ENCODE measurements at places on chromosomes 1 and 21.
A peak's percentile ranks its signal among the peaks of the same experiment; 100 is the strongest.

- H3K4me3 ChIP-seq, result no peak overlapping the region
- no peak for DNase-seq
- H3K4me1 ChIP-seq, result peaks cover 15% of the 10 kb centered on the region
- no peaks in the 10 kb centered on the region for H3K27me3 ChIP-seq
These were observed 112.7 kb downstream of the FGGY start for GRCh38 chr1:59409549-59409948.

- H3K4me1 ChIP-seq, result no peaks in the 10 kb centered on the region
- H3K36me3 ChIP-seq, result no peaks in the 10 kb centered on the region
- H3K27ac ChIP-seq, result no peak overlapping the region
- no peak overlapping the region for H3K4me3 ChIP-seq
- DNase-seq, result no peak
These were observed 21.6 kb upstream of the KCNA2 start for GRCh38 chr1:110627764-110628163.

GRCh38 chr1:77866296-77866695 lies 22.1 kb upstream of the NEXN start:
- no peak for DNase-seq
- peaks cover 49% of the 10 kb centered on the region for H3K36me3 ChIP-seq
- H3K27ac ChIP-seq, result no peak overlapping the region
- H3K4me1 ChIP-seq, result no peaks in the 10 kb centered on the region

- no peak overlapping the region for H3K27ac ChIP-seq
- no peaks in the 10 kb centered on the region for H3K27me3 ChIP-seq
- DNase-seq, result no peak
- no peak overlapping the region for H3K4me3 ChIP-seq
- H3K36me3 ChIP-seq, result peaks cover 15% of the 10 kb centered on the region
These were observed 151.6 kb downstream of the SDCCAG8 start for GRCh38 chr1:243407284-243408018.

- no peaks in the 10 kb centered on the region for H3K36me3 ChIP-seq
- no peaks in the 10 kb centered on the region for H3K4me1 ChIP-seq
- DNase-seq, result no peak
- H3K27ac ChIP-seq, result no peak overlapping the region
- H3K27me3 ChIP-seq, result peaks cover 19% of the 10 kb centered on the region
- no peak overlapping the region for H3K4me3 ChIP-seq
These were observed 40.9 kb downstream of the ACTL8 start for GRCh38 chr1:17795836-17796645.

GRCh38 chr21:26925636-26926035 lies 41.3 kb downstream of the ADAMTS5 start:
- no peak overlapping the region for H3K4me3 ChIP-seq
- no peaks in the 10 kb centered on the region for H3K4me1 ChIP-seq
- H3K27me3 ChIP-seq, result no peaks in the 10 kb centered on the region
- H3K27ac ChIP-seq, result no peak overlapping the region

DNA sequence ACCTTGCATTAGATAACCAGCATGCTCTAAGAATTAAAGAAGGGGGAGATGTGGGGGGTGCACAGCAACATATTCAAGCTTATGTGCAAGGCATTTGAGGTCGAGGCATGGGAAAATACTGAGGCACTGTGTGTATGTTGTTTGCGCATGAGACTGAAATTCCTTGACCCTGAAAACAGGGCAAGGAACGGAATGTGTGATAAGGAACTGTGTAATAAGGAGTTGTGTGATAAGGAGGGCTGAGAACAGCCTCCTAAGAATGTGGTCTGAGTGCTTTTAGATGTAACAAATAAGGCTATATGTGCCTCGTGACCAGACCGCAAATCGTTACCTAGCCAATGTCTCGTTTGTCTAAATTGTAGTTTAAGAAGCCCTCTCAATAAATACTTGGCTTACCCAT lies 26.5 kb upstream of the ITLN1 start:
- H3K27ac ChIP-seq, result no peak overlapping the region
- H3K4me1 ChIP-seq, result peaks cover 6% of the 10 kb centered on the region
- no peak overlapping the region for H3K4me3 ChIP-seq
- no peak for DNase-seq
- H3K27me3 ChIP-seq, result peaks cover 8% of the 10 kb centered on the region

GRCh38 chr1:203520315-203520714 lies 26.4 kb downstream of the OPTC start:
- no peak overlapping the region for H3K4me3 ChIP-seq
- H3K27ac ChIP-seq, result no peak overlapping the region
- no peak for DNase-seq
- H3K27me3 ChIP-seq, result no peaks in the 10 kb centered on the region
- peaks cover 6% of the 10 kb centered on the region for H3K4me1 ChIP-seq

GRCh38 chr1:32536764-32537163 lies 2.5 kb upstream of the ZBTB8A start:
- H3K4me3 ChIP-seq, result no peak overlapping the region
- no peaks in the 10 kb centered on the region for H3K36me3 ChIP-seq
- peaks cover 16% of the 10 kb centered on the region for H3K4me1 ChIP-seq
- no peak for DNase-seq

DNA sequence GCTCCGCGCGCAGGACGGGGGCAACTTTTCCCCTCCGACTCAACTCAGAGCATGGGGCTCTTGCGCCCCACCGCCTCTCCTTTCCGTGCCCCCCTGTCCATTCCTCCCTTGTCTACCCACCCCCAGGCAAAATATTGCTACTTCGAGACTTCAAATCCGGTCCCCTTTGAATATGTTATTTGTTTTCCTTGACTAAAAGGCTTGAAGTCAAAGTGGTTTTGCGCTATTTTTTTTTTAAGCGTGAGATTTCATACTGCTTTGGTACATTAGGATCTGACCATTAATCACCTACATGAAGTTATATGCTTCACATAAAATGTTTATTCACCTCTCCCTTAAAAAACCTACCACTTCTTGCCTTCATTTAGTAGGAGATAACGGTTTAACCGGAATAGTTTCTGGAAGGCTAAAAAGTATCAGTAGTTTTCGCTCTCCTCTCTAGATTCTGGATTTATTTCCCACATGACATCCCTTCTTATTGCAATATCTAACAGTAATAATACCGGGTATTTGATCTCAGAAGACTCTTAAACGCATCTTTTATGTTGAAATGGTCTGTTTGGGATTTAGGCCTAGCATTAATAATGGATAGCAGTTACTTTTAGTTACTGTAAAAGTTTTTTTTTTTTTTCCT lies 1.6 kb downstream of the NFIA start:
- H3K4me1 ChIP-seq, result peaks cover 36% of the 10 kb centered on the region
- peaks cover 9% of the 10 kb centered on the region for H3K36me3 ChIP-seq
- DNase-seq, result no peak
- peak overlapping the region; percentile 85 for H3K4me3 ChIP-seq

GRCh38 chr1:151553659-151554058 lies 13.6 kb downstream of the TUFT1 start:
- H3K4me1 ChIP-seq, result no peaks in the 10 kb centered on the region
- no peak overlapping the region for H3K4me3 ChIP-seq
- H3K36me3 ChIP-seq, result no peaks in the 10 kb centered on the region
- no peaks in the 10 kb centered on the region for H3K27me3 ChIP-seq
- no peak overlapping the region for H3K27ac ChIP-seq
- DNase-seq, result no peak

DNA sequence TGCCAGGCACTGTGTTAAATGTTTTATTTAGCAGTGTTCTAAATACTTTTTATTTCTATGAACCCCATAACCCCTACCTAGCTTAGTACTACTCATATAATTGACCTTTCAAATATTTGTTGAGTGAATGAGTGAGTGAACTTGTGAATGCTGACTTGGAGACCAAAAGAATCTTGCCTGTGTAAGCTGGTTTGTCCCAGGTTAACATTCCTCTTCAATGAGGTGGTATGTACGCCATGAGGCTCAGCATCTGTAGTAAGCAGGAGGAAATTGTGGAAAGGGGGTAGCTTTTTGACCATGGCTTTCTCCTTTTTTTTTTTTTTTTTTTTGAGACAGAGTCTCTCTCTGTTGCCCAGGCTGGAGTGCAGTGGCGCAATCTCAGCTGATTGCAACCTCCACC lies 14.6 kb downstream of the MED18 start:
- no peaks in the 10 kb centered on the region for H3K36me3 ChIP-seq
- H3K27me3 ChIP-seq, result no peaks in the 10 kb centered on the region
- no peaks in the 10 kb centered on the region for H3K4me1 ChIP-seq
- no peak overlapping the region for H3K27ac ChIP-seq
- no peak overlapping the region for H3K4me3 ChIP-seq

- H3K4me1 ChIP-seq, result peaks cover 17% of the 10 kb centered on the region
- H3K27me3 ChIP-seq, result no peaks in the 10 kb centered on the region
- DNase-seq, result no peak
- H3K36me3 ChIP-seq, result no peaks in the 10 kb centered on the region
- no peak overlapping the region for H3K27ac ChIP-seq
These were observed 19.0 kb downstream of the ARHGEF10L start for GRCh38 chr1:17558541-17558940.

DNA sequence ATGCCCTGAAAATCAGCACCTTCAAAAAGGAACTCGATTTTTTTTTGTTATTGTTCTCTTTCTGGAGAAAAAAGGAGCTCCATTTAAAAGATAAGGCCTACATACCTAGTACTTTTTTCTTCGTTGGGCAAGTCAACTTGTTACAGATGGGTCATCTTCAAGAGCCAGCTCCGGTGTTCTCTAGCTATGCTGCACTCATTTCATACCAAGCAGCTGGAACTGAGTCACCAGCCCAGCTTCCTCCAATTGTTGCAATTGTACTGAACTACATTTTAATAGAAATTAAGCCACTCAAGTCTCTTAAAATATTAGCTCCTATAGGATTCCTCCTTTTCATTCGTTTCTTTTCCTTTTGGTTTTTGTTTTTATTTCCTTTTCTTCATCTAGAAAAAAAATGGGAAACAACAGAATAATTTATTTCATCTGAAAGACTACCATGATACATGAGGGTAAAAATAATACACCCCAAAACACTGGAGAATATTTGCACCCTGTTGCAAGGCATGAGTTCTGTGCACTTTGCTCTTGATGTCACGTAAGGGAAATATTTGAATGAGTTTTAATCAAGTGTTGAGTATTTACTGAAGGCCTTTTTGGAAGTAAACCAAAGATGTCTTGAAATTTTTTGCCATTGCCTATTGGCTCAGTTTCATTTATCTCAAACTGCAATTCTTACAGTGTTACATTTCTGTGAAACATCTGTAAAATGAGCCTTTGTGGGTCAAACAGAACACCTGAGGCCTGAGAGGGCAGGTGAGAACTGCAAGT lies 60.5 kb downstream of the CLIC4 start:
- peak overlapping the region; percentile 28 for H3K27ac ChIP-seq
- H3K36me3 ChIP-seq, result no peaks in the 10 kb centered on the region
- peaks cover 55% of the 10 kb centered on the region for H3K4me1 ChIP-seq

DNA sequence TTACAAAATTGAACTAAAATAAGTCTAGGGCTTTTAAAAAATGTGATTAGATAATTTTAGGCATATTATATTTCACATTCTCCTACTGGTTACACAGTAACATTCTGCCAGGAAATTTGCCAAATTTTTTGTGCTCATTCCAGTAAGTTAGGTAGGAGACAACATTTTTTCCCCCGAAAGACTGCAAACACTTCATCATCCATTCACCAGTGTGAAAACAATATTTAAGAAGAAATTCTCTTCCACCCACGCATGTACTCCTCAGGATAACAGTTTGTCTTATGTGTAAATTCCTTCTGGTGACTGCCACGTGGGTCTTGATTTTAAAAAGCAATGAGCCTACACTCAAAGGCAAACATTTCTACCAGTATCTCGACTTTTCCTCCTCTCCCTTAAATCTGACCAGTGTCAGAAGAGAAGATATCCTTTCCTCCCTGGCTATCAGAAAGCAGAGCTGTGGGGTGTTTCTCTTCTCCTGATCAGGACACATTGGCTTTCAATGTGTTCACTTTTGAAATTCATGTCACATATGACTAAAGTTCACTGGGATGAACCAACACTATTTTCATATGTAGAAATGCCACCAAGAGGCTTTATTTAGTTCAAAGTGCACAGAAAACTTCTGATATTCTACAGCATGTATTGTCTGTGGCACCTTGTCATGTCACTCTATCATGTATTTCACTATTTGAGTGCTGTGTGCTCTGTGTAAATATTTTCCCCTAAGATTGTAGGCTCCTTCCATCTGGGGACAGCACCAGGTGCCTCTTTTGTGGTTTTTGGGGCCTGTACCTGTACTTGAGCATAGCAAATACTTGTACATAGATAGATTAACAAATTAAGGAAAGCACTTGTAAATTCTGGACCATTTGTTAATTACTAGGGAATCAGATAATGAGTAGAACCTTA lies 38.6 kb downstream of the LHX9 start:
- H3K27ac ChIP-seq, result peak overlapping the region; percentile 47
- DNase-seq, result no peak
- no peak overlapping the region for H3K4me3 ChIP-seq
- H3K4me1 ChIP-seq, result no peaks in the 10 kb centered on the region
- no peaks in the 10 kb centered on the region for H3K27me3 ChIP-seq

- H3K4me1 ChIP-seq, result no peaks in the 10 kb centered on the region
- H3K4me3 ChIP-seq, result no peak overlapping the region
- H3K27ac ChIP-seq, result no peak overlapping the region
- no peak for DNase-seq
- no peaks in the 10 kb centered on the region for H3K27me3 ChIP-seq
These were observed 10.9 kb upstream of the FASLG start for GRCh38 chr1:172647987-172648386.

DNA sequence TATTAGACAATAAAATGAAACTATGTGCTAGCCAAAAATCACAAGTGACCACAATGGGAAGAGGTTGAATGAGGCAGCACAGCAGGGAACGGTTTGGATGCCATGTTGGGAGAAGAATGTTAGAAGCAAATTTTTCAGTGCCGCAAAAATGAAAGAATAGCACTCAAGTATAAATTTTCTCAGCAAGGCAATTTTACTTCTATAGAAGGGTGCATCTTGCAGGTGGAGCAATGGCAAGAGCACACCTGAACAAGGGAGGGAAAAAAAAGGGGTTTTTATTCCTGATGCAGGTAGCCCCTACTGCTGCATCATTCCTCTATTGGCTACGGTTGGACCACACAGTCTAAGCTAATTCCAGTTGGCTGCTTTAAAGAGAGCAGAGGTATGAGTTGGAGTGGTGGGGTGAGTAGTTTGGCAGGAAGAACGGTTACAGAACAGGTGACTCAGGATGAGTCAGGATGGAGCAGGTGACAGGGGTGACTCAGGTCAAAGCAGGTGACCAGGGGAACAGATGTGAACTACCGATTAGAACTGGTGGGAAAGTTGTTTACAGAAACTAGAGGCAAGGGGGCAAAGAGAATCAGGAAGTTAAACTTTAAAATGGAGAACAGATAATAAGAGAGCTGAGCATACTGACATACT lies 301.1 kb upstream of the NRIP1 start:
- no peak overlapping the region for H3K27ac ChIP-seq
- no peak for DNase-seq
- H3K27me3 ChIP-seq, result no peaks in the 10 kb centered on the region
- no peaks in the 10 kb centered on the region for H3K36me3 ChIP-seq
- H3K4me1 ChIP-seq, result no peaks in the 10 kb centered on the region
- no peak overlapping the region for H3K4me3 ChIP-seq

GRCh38 chr21:45029298-45029947 lies 45.0 kb upstream of the ADARB1 start:
- H3K27ac ChIP-seq, result peak overlapping the region; percentile 24
- no peak for DNase-seq
- no peak overlapping the region for H3K4me3 ChIP-seq

GRCh38 chr1:80468356-80468755 lies 1332.4 kb upstream of the ADGRL2 start:
- DNase-seq, result no peak
- H3K4me3 ChIP-seq, result no peak overlapping the region
- H3K27me3 ChIP-seq, result no peaks in the 10 kb centered on the region
